ENCODE measurements at places on chromosomes 11 and 22. TPM values are rescaled to one million over a fixed set of nuclear protein-coding genes. Genes with fewer than 3 reads are reported as not detected.

DNA sequence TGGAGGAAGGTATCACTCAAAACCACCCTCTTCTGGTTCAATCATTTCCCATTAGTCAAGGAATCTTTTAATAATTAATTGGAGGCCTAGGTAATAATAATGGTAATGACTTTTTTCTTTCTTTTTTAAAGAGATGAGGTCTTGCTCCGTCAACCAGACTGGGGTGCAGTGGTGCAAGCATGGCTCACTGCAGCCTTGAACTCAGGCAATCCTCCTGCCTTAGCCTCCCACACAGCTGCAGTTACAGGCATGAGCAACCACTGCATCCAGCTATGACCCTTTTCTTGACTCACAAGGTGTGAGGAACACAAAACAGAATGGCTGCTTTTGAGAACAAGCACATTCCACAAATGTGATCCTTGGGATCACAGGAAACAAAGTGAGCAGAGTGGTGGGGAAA is 3.6 kb downstream of the POLDIP3 start:
- no peaks in the 10 kb centered on the region for H3K27me3 ChIP-seq
- peaks cover 63% of the 10 kb centered on the region for H3K4me1 ChIP-seq
- DNase-seq = no peak
- H3K36me3 ChIP-seq = no peaks in the 10 kb centered on the region

GRCh38 chr11:86896441-86896841 is 58.8 kb downstream of the FZD4 start:
- H3K4me1 ChIP-seq = no peaks in the 10 kb centered on the region
- H3K4me3 ChIP-seq = no peak overlapping the region
- no peak overlapping the region for H3K27ac ChIP-seq

DNA sequence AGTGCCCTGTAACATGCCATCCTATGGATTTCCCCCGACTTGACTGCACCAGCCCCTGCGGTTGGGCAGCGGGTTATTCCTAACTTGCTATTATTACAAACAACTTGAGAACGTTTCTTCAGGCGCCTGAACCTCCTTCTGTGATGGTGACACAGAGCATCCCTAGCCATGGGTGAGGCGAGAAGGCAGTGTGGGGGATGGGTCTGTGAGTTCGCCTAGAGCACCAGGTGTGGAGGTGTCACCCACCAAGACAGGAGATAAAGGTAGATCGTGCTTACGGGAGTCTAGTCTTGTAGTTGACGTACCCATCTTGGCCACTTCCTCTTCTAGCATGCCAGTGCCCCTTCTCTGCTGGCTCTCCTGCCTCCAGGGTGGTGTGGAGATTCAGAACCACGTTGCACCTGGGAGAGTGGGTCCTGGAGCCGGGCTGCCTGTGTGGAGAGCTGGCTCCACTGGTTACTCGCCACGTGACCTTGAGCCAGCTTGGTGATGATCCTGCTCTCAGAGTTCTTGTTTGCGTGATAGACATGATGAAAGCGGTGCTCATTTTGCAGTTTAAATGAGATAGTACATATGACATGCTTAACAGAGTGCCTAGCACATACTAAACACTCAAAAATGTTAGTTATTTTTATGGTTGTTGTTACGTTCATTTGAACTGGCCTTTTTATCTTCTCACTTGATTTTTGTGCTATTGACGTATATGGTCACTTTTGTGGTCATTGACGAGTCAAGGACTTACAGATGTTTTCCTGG is 37.8 kb downstream of the TBC1D22A start:
- H3K27me3 ChIP-seq = no peaks in the 10 kb centered on the region
- H3K27ac ChIP-seq = peak overlapping the region; percentile 32
- H3K36me3 ChIP-seq = peaks cover 41% of the 10 kb centered on the region
- H3K4me1 ChIP-seq = peaks cover 17% of the 10 kb centered on the region

- DNase-seq = no peak
- H3K4me1 ChIP-seq = no peaks in the 10 kb centered on the region
- H3K36me3 ChIP-seq = no peaks in the 10 kb centered on the region
- no peaks in the 10 kb centered on the region for H3K27me3 ChIP-seq
- no peak overlapping the region for H3K4me3 ChIP-seq
- no peak overlapping the region for H3K27ac ChIP-seq
These were observed 569.9 kb upstream of the CADM1 start for GRCh38 chr11:116073854-116074837.

DNA sequence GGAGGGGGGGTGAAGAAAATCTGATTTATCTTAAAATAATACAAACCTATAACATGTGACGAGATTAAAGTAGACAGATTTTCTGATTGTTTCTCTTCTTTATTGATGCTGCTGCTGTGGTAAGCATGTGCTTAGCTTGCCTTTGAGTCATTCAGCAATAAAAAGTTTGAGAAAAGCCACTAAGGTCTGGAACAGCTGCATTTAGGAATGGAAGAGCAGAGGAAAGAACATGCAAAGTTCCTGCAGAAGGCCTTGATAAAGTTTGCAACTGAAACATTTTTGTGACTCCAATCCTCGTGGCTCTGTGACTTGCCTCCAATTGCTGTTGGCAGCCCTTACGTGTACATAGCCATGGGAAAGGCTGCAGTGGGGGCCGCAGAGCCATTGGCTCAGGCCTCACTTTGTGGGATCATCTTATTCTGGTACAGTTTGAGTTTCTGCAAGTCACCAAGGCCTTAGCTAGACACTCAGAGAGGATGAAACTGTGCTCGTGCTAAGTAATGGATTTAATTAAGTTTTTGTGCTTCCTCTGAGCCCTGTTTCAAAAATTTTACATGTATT is 370.2 kb downstream of the AASDHPPT start:
- no peaks in the 10 kb centered on the region for H3K4me1 ChIP-seq
- no peak overlapping the region for H3K27ac ChIP-seq
- no peak overlapping the region for H3K4me3 ChIP-seq
- DNase-seq = no peak
- no peaks in the 10 kb centered on the region for H3K36me3 ChIP-seq

GRCh38 chr22:45881524-45881875 is 95.5 kb downstream of the WNT7B start:
- H3K4me1 ChIP-seq = no peaks in the 10 kb centered on the region
- no peak for DNase-seq
- no peak overlapping the region for H3K4me3 ChIP-seq
- H3K36me3 ChIP-seq = no peaks in the 10 kb centered on the region

SPI1 gene
- total RNA-seq = 117 TPM

DNA sequence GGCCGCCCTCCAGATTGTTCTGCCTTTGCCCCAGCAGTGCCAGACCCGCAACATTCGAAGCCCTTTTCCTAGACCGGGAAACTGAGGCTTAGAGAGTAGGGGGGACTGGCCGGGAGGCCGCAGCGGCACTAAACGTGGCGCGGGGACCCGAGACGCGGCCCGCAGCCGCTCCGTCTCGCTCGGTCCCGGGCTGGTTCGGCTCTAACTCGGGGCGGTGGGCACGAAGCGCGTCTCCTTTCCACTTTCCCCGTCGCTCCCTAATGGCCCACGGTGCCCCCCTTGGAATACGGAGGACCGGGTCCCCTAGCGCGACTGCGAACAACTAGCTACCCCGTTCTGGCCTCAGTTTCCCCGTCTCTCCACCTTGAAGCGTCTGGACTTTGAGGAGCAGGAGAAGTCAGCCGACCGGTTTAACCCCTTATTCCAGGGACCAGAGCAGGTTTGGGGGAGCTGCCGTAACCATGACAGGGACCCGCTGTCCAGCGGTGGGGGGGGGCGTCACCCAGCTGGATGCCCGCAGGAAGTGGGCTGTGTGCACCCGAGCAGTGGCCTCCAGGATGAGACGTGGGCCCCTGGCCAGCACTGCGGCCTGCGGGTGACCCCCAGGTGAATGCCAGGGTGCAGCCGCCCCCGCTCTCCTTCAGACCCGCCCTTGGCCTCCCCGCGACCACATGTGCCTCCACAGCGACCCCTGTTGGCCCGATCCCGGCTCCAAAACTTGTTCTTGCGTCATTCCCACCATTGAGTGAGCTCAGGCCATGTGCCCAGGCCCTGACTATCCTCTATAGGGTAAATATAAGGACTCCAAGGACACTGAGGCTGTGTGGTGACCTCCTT is 1.1 kb downstream of the CDC42EP1 start:
- DNase-seq = peak; percentile 92
- H3K36me3 ChIP-seq = peaks cover under 1% of the 10 kb centered on the region
- peaks cover 79% of the 10 kb centered on the region for H3K4me1 ChIP-seq
- peak overlapping the region; percentile 69 for H3K4me3 ChIP-seq
- H3K27me3 ChIP-seq = no peaks in the 10 kb centered on the region

DNA sequence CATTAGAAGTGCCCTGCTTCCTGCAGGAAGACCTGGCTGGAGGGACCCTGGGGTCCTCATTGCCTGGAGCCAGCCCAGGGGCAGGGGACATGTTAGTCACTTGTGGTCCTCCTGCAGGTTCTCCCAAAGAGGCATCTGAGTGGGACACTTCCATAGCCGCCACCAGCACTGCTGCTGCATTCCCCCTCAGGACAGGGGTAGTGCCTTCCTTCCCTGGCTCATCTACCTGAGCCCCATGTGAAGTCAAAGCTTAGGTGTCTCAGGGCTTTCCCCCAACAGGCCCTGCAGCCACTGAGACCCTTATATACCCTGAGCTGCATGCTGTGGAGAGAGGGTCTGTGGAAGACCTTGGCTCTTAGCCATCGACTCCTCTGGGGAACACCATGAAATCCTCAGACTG is 45.0 kb upstream of the VPREB1 start:
- no peaks in the 10 kb centered on the region for H3K36me3 ChIP-seq
- no peak overlapping the region for H3K27ac ChIP-seq
- no peaks in the 10 kb centered on the region for H3K27me3 ChIP-seq
- no peaks in the 10 kb centered on the region for H3K4me1 ChIP-seq
- no peak for DNase-seq

SYT7 gene
- total RNA-seq = 4.5 TPM

- H3K27me3 ChIP-seq = no peaks in the 10 kb centered on the region
- peaks cover 4% of the 10 kb centered on the region for H3K4me1 ChIP-seq
- H3K4me3 ChIP-seq = no peak overlapping the region
- H3K27ac ChIP-seq = no peak overlapping the region
- DNase-seq = peak; percentile 49
- no peaks in the 10 kb centered on the region for H3K36me3 ChIP-seq
These were observed 1.1 kb upstream of the CD6 start for GRCh38 chr11:60970369-60970774.

DNA sequence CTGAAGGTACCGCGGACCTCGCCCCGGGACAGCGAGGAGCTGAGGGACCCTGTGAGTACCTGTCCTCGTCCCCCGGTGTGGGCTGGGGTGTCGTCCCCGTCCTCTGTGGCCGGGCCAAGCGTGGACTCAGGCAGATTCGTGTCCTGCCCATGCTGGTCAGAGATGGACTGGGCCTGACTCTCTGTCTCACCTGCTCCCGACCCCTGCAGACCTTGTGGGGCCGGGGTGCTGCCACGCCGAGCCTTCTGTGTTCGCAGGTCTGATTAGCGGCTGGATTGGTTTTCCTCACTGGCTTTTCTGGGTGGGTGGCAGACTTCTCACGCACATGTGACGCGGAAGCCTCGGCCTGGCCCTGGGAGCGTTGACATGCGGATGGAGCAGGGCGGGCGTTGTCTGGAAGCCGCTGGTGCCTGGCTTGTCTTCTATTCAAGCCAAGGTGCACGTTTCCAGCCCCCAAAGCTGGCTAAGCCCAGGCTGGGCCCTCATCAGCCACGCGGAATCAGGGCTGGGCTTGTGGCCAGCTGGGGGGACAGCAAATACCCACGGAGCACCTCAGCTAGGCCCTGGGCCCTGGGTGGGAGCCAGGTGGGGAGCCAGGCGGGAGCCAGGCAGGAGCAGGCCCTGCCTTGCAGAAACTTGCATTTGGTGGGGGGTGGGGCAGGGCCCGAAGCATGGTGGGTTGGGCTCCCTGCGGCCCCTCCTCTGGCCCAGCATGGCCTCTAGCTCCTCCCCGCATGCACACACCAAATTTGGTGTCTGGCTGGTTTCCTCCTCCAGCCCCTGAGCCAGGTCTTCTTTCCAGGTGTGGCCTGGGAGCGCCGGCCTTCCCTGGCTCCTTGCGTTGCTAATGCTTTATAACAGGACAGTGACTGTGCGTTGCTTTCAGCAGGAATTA is 7.0 kb downstream of the GRAMD4 start:
- no peak for DNase-seq
- H3K27me3 ChIP-seq = no peaks in the 10 kb centered on the region
- no peaks in the 10 kb centered on the region for H3K36me3 ChIP-seq
- H3K27ac ChIP-seq = no peak overlapping the region
- H3K4me1 ChIP-seq = no peaks in the 10 kb centered on the region

DNA sequence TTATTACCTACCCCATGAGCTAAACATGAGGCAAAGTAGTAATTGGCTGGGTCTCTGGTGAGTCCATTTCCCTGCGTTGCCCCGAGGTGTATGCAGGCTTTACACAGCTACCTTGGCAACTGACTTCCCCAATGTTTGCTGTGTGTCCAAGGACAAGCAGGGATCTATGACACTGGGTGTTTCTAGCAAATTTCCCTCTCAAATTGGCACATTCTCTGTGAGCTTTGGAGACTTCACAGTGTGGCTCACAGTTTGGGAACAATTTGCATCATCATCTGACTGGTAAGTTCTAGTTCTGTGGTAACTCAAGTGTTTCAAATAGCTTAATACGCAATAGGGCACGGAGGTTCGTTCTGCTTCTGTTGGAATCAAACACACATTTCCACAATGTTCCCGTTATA is 12.5 kb downstream of the NNMT start:
- peak; percentile 66 for DNase-seq
- H3K4me1 ChIP-seq = peaks cover 35% of the 10 kb centered on the region
- H3K36me3 ChIP-seq = peaks cover 3% of the 10 kb centered on the region
- no peak overlapping the region for H3K4me3 ChIP-seq

DNA sequence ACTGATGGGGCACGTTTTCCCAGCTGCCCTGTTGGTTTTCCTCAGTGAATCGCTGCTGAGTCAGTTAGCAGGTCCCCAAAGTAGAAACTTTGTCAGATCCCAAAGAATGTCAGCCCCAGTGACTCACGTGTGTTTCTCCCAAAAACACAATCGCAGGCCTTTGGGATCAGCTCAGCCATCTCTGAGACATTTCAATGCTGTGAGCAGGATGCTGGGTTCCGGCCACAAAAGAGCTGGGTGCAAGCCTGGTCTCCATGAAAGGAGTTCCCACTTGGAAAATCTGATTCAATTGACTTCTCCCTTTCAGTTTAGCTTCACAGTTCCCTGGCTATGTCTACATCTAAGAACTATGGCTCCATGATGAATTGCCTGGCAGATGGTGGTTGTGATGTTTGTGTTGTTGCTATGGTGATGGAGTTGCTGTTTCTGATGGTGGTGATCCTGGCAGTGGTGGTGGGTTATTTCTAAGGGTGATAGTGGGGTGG is 28.0 kb downstream of the MYEOV start:
- no peaks in the 10 kb centered on the region for H3K4me1 ChIP-seq
- no peak for DNase-seq
- no peak overlapping the region for H3K4me3 ChIP-seq
- no peaks in the 10 kb centered on the region for H3K27me3 ChIP-seq
- no peaks in the 10 kb centered on the region for H3K36me3 ChIP-seq
- no peak overlapping the region for H3K27ac ChIP-seq

DNA sequence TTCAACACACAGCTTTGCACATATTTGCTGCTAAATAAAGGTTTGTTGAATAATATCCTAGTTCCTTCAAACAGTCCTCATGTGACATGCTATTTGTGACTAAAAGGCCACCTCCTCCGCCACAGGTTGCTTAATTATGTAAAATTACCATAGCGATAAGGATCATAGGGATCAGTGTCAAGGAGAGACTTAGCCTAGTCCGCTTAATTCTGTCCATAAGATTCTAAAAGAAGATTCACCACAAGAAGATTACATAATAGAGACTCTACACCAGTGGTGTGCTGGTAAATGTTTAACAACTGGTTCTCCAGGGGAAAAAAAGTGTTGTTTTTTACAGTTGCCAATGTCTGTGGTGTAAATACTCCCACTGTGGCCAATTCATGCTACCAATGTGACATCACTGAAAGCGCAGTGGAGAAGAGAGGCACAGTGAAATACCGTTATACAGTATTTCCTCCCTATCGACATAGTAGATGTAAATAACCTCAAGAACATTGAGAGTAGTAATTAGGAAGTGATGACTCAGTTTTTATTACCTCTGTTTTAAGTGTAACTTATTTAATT is 4.2 kb upstream of the CHRDL2 start:
- H3K27ac ChIP-seq = no peak overlapping the region
- H3K4me3 ChIP-seq = no peak overlapping the region
- DNase-seq = no peak
- H3K36me3 ChIP-seq = no peaks in the 10 kb centered on the region
- peaks cover 10% of the 10 kb centered on the region for H3K4me1 ChIP-seq

All from upper lobe of left lung (tissue), 6 donors.